ENCODE measurements at places on chromosomes 12 and 14. TPM values are rescaled to one million over a fixed set of nuclear protein-coding genes. Genes with fewer than 3 reads are reported as not detected.

The LTBR gene
- 31.2 TPM for total RNA-seq

The PTGES3 gene
- total RNA-seq: 104 TPM

The ATF1 gene
- 26.4 TPM for total RNA-seq

The GLT8D2 gene
- 19.0 TPM for total RNA-seq

The DACT1 gene
- total RNA-seq: 27.4 TPM

The MYH6 gene
- not detected for total RNA-seq

The ACVRL1 gene
- 12.5 TPM for total RNA-seq

The KRT72 gene
- not detected for total RNA-seq

The CLEC2D gene
- total RNA-seq: 5.4 TPM

The ACSM4 gene
- total RNA-seq: not detected

The PCNX1 gene
- total RNA-seq: 61.2 TPM

The STRN3 gene
- total RNA-seq: 75.1 TPM

The TSHR gene
- not detected for total RNA-seq

The MSI1 gene
- total RNA-seq: not detected

The PSMB11 gene
- not detected for total RNA-seq

The KRT4 gene
- total RNA-seq: under 0.01 TPM

The DHRS2 gene
- total RNA-seq: 0.22 TPM

The REM2 gene
- total RNA-seq: 0.12 TPM

The CLEC9A gene
- not detected for total RNA-seq

The GLIPR1L1 gene
- total RNA-seq: not detected

The DAO gene
- total RNA-seq: not detected

The RD3L gene
- not detected for total RNA-seq
